NCI-H446 (cell line): ENCODE measurements at places on chromosomes 12 and 14.

- DNase-seq = no peak
These were observed 10.4 kb downstream of the B4GALNT1 start for GRCh38 chr12:57622293-57623245.

DNA sequence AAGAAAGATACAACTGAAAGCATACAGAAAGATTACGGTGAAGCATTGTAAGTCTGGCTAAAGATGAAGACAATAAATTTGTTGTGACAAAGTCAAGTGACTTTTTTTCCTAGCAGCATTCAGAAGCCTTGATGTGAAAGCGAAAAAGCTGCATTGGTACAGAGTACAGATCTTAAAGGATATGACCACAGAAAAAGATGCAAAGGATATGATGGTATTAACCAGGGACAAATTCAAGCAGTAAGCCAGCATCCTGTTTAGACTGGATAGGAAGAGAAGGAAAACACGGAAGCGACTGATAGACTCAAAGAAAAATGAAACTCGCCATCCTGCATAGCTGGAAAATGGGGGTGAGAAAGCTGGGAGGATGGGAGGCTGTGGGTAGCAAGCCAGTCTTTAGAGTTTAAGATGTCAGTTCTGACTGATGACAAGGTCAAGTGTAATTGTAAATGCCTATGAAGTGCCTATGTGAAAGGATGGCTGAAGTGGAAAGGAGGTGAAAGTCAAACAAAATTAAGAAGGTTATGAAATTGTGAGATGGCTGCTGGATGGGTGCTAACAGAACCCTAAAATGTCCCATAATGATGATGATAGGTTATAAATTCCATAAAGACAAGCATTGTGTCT lies 92.4 kb downstream of the PHLDA1 start:
- no peak for DNase-seq

DNA sequence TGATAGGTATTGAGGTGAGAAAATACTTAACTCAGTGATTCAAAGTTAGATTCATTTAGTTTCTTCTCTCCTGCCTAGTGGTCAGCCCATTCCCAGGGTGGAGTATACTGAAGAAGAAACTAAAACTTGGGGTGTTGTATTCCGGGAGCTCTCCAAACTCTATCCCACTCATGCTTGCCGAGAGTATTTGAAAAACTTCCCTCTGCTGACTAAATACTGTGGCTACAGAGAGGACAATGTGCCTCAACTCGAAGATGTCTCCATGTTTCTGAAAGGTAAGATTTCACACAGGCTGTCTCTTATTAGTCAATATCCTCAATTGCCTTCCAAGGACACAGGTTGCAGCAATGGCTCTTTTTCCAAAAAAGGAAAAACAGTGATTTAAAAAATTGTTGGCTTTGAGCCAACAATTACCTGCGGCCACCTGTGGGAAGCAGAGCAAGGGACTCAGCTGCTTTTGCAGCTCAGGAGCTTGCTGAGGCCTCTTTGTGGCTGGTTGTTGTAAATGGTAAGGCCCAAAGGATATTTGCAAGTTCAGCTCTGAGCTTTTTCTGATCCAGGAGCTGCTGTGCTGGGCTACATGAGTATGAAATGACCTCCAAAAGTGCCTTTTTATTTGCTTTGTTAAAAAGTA lies 33.9 kb downstream of the TPH2 start:
- no peak for DNase-seq

GRCh38 chr14:30143627-30144026 lies 216.0 kb upstream of the PRKD1 start:
- no peak for DNase-seq

GRCh38 chr12:55972456-55972855 lies 1.4 kb upstream of the RAB5B start:
- no peak for DNase-seq

- DNase-seq = no peak
These were observed 47.3 kb downstream of the SSPN start for GRCh38 chr12:26242683-26243082.

- no peak for DNase-seq
These were observed 35.8 kb upstream of the RNU6-7 start for GRCh38 chr14:32166029-32166428.

DNA sequence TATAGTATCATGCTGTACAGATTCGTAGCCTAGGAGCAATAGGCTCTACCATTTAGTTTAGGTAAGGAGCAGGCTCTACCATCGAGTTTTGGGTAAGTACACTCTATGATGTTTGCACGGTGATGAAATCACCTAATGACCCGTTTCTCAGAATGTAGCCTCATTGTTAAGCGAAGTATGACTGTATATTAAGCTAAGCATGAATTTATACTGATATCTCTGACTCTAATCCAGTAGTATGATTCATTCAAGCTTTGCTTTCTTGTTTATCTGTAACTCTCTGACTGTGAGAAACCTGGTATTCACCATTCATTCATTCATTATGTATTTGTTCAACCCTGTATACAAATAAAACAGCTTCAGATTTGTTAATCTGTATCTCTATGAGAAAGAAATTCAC lies 283.9 kb upstream of the PRICKLE1 start:
- no peak for DNase-seq

- DNase-seq = no peak
These were observed 40.6 kb downstream of the SSH1 start for GRCh38 chr12:108816652-108817335.

DNA sequence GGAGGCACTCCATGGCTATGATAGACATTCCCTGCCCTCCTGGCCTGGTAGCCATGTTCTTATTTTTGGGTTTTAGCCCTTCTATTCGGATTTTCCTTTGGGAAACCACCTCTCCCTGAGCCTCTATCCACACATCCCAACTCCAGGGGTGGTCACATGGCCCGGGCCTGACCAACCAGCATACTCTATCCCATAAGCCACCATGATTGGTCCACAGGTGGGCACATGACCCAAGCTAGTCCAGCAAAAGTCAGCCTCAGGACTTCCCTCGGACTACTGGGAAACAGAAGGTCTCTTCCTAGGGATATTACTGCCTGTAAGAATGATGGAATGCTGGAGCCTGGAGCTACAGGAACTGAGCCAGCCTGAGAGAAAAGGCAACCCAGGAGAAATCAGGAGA lies 12.5 kb downstream of the PRIMA1 start:
- no peak for DNase-seq

DNA sequence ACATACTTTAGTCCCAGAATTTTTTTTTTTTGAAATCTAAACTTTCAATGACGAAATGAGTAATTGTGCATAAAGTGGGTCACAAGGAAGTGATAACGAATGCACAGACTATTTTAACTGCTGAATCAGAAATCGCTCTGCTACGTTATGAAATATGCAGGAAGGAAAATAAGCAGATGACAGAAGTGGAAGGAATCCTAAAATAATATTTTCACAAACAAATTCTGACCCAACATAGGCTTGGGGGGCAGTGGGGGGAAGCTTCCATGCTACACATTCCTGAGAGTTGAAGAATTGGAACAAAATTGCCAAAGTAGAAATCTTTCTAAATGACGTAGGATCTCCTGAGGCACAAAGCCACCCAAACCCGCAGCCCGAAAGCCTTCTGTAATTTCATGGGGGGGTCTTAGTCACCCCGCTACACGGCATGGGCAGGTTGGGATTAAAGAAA lies 89.6 kb downstream of the ARF6 start:
- DNase-seq = no peak

- no peak for DNase-seq
These were observed 228.9 kb upstream of the EGLN3 start for GRCh38 chr14:34179727-34180126.

GRCh38 chr12:14989790-14990189 lies 16.9 kb downstream of the PDE6H start:
- no peak for DNase-seq

DNA sequence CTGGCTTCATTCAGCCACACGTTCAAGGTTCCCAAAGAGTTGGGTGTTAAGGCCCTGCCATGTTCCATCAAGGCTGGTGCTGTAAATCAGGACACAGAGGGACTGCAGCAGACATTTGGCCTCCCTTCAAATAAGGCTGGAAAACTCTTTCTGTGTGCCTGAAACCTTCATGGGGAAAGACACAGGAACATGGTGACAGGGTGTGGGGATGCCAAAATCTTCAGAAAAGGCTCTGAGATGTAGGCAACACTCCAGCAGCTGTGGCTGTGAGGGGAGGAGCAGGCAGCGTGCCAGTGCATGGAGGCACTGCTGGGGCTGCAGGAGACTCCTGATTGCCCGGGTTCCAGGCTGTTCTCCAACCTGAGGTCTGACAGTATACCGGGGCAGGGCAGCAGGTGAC lies 15.0 kb downstream of the POMT2 start:
- no peak for DNase-seq

- DNase-seq = no peak
These were observed 18.6 kb upstream of the PTGR2 start for GRCh38 chr14:73833034-73833433.

DNA sequence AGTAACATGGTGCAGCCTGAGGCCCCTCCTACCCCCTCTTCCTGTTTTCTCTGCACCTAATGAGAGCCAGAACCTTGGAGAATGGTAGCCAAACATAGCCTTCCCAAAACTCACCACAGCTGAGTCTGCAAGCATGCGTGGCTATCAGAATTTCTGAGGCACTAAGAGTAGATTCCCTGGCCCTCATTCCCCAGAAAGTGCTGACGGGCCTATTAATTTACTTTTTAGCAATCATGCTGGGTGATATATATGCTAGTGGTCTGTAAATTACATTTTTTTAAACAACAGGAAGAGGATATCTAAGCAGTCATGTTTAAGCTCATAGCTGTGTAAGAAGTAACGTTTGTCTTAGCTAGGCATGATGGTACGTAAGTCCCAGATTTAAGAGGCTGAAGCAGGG lies 30.4 kb downstream of the KANSL2 start:
- no peak for DNase-seq

DNA sequence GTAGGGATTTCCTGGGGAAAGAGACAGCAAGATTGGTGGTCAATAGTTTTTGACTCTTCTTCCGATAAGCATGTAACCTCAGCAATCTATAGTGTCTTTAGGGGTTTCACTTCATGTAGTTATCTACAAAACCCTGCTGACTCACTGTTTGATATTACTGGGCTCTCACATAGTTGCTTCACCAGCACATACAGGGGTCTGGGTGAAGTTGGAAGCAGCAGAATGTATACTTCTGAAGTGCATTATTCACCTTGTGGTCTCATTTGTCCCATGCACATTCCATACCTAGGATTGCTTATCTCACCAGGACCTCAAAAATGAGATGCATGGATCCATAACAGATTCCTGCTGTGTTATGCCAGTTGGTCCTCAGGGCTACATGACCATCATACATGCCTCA lies 280.0 kb downstream of the LRIG3 start:
- DNase-seq = no peak

GRCh38 chr12:63298386-63298930 lies 147.5 kb upstream of the AVPR1A start:
- DNase-seq = no peak

DNA sequence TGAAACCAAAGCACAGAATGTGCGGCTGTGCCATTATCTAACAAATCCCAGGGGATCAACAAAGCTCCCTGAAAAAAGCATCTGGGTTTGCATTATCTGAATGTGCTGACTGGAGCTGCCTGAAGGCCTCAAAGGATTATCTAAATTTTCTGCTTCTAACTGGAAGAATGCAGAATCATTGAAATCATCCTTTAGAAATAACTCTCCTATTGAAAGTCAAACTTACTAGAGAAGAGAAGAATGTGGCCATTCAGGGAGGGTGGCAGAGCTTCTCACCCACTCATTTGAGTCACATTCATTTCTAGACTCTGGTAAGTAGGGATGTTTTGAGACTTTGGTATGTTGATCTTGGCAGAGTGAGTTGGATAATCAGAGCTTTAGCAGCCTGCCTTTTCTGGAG lies 220.6 kb upstream of the RGS6 start:
- DNase-seq = peak; percentile 47

- no peak for DNase-seq
These were observed 138.6 kb downstream of the EPS8 start for GRCh38 chr12:15650399-15651128.

- DNase-seq = peak; percentile 70
These were observed 38.2 kb upstream of the MAP3K9 start for GRCh38 chr14:70847406-70848090.

GRCh38 chr12:40015345-40015744 lies 90.5 kb downstream of the SLC2A13 start:
- no peak for DNase-seq

DNA sequence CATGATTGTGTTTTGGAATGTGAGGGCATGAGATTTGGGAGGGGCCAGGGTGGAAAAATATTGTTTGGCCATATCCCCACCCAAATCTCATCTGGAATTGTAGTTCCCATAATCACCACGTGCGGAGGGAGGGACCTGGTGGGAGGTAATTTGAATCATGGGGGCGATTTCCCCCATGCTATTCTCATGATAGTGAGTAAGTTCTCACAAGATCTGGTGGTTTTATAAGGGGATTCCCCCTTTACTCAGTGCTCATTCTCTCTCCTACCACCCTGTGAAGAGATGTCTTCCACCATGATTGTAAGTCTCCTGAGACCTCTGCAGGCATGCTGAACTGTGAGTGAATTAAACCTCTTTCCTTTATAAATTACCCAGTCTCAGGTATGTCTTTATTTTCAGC lies 15.7 kb downstream of the OR10P1 start:
- no peak for DNase-seq

DNA sequence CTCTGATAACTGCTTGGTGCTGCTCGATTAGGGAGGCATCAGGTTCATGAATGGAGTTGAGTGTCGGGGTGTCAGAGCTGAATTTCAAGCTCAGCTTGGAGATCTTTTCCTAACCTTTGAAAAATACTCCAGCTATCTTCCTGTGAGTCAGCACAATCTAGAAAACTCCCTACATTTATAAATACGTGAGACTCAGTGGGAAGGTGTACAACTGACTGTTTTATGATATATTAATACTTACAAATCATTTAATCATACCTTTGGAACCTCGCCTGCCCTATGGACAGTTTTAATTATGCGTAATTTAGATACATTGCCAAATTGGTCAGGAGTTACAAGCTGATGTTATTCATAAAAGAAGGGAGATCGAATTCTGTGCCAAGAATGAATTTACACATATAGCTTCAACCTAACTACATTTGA lies 961 bp downstream of the CMAS start:
- no peak for DNase-seq
